Testis (tissue), 5 donors: ENCODE measurements at places on chromosomes 12 and 14. TPM values are rescaled to one million over a fixed set of nuclear protein-coding genes. Genes with fewer than 3 reads are reported as not detected.

PIK3C2G gene
- total RNA-seq: 1.1 TPM

SERPINA1 gene
- 1.0 TPM for total RNA-seq

PRPH gene
- 50.0 TPM for total RNA-seq

YAF2 gene
- total RNA-seq: 33.1 TPM

CLEC4C gene
- total RNA-seq: 2.1 TPM

FGD4 gene
- 90.2 TPM for total RNA-seq

TOMM20L gene
- 9.8 TPM for total RNA-seq

CISTR gene
- not detected for total RNA-seq

GSKIP gene
- 11.2 TPM for total RNA-seq

POLE gene
- total RNA-seq: 123 TPM

CYP46A1 gene
- total RNA-seq: 4.6 TPM

IFNG-AS1 gene
- total RNA-seq: 0.25 TPM

DAO gene
- total RNA-seq: 0.79 TPM

MGST1 gene
- total RNA-seq: 14.0 TPM

ANO2 gene
- total RNA-seq: 9.8 TPM

RHEBL1 gene
- total RNA-seq: 5.9 TPM

SMCO2 gene
- not detected for total RNA-seq

CDH24 gene
- total RNA-seq: 10.2 TPM

TAS2R46 gene
- total RNA-seq: 5.4 TPM

KLRC4 gene
- total RNA-seq: not detected

MYF6 gene
- total RNA-seq: not detected

KRT83 gene
- 0.39 TPM for total RNA-seq

PLEKHG7 gene
- 0.06 TPM for total RNA-seq

NOXRED1 gene
- total RNA-seq: 5.2 TPM

GALNT6 gene
- total RNA-seq: 1.7 TPM

BICDL1 gene
- 131 TPM for total RNA-seq

PTPRB gene
- total RNA-seq: 7.2 TPM

REM2 gene
- total RNA-seq: 4.8 TPM

ENDOU gene
- total RNA-seq: 0.43 TPM

TAS2R9 gene
- not detected for total RNA-seq

B3GNT4 gene
- 5.2 TPM for total RNA-seq

TMEM119 gene
- 5.3 TPM for total RNA-seq

SDR39U1 gene
- 86.1 TPM for total RNA-seq

TMPRSS12 gene
- 6.8 TPM for total RNA-seq

CBLN3 gene
- 17.0 TPM for total RNA-seq

SALL2 gene
- 5.0 TPM for total RNA-seq

ATF7IP gene
- total RNA-seq: 77.1 TPM

RNASE7 gene
- 0.55 TPM for total RNA-seq

AMDHD1 gene
- 2.0 TPM for total RNA-seq

LRP1-AS gene
- total RNA-seq: not detected

LRRC10 gene
- not detected for total RNA-seq

INTS13 gene
- 25.2 TPM for total RNA-seq

ADAM21 gene
- 13.7 TPM for total RNA-seq

RAB3IP gene
- total RNA-seq: 105 TPM

PMCH gene
- total RNA-seq: not detected

AQP2 gene
- 1.9 TPM for total RNA-seq

RNASE3 gene
- 0.50 TPM for total RNA-seq

SSTR1 gene
- 0.19 TPM for total RNA-seq

DCN gene
- 144 TPM for total RNA-seq

KLRC1 gene
- total RNA-seq: 1.9 TPM

CEP128 gene
- total RNA-seq: 15.3 TPM

TAS2R20 gene
- total RNA-seq: 2.2 TPM

EIF2S3B gene
- total RNA-seq: 2.1 TPM

DIO3 gene
- total RNA-seq: 2.4 TPM
